Tibial nerve (tissue), 4 donors: ENCODE measurements at places on chromosomes 13 and 19.

- no peak for DNase-seq
These were observed 53.9 kb upstream of the CEACAM21 start for GRCh38 chr19:41521931-41522555.

GRCh38 chr19:46665072-46665471 lies 4.1 kb upstream of the DACT3 start:
- DNase-seq, result no peak

DNA sequence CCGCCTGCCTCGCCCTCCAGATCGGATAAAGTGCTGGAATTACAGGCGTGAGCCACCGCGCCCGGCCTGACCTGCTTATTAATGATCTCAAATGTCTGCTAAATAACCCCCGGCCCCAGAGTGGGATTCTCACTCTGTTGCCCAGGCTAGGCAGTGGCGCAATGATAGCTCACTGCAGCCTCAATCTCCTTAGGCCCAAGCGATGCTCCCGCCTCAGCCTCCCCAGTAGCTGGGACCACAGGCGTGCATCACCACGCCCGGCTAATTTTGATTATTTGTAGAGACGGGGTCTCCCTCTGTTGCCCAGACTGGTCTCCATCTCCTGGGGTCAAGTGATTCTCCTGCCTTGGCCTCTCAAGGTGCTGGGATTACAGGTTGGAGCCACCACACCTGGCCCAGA lies 626 bp upstream of the ATP5F1D start:
- DNase-seq, result no peak

DNA sequence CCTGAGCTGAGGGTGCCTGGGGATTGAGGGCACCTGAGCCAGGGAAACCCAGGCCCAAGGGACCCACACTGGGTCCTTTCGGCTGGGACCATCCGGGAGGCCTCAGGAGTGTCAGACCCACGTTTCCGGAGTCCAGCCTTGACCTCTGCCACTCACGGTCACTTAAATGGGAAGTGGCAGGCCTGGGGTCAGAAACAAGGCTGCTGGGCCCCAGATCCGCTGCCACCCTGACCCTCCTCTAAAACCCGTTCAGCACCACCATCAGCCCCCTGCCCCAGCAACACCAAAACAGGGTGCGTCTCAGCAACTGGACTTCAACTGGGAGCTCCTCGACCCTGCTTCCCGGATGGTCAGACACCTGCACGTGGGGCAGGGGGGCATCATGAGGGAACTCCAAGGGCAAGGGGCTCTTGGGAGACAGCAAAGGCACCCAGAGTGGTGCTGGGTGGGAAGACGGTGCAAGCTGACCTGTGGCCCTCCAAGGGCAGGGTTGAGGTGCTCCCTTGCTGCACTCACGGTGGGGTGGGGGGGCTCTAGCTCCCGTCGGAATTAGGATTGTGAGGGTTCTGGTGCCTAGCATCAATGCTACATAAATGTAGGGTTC lies 1.2 kb upstream of the PLPP2 start:
- no peak for DNase-seq

DNA sequence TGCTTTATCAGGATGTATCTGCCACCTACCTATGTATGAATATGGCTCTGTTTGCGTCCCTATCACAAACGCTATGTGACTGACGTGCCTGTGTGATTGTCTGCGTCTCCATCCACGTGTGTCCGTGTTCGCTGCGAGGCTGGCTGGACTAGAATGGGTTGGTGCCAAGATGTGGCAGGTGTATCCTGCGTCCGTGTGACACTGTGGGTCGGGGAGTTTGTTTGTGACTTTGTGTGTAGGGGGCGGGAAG lies 6.7 kb upstream of the HOOK2 start:
- DNase-seq, result no peak

DNA sequence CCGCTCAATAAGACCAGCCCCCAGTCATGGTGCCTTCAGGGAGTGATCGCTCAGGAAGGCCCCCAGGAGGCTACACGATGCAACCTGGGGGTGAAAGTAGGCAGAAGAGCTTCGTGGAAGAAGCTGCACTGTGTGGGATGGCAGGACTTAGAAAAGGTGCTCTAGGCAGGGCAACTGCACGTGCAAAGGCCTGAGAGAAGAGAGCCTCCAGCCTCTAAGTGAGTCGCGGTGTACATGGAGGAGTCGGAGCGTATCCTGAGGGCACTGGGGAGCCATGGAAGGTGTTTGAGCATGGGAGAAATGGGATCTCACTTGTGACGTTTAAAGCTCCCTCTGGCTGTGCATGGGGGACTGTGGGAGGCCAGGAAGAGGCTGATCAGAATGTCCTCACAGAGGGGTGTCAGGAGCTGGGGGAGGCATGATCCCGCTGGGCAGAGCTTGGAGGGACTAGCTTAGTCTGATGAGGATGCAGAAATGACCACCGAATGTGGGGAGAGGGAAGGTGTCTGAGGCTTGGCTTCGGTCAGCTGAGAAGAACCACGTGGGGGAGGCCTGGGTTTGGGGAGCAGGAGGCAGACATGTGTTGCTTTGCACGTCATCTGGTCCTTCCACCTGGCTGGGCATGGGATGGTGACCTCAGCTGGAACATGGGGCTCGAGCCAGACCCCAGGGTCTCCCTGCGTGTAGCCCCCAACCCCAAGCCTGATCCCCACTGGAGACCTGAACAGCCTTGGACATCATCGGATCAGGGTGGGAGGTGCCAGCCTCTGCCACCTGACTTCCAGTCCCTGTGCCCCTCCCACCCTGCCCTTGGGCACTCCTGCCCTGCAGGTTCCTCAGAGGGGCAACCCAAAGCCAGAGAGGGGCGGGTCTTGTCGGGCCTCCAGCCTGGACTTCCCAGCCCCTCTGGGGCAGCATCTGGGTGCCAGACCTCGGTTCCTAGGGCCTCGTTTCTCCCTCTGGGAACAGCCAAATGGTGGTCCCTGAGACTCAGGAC lies 1.1 kb downstream of the APC2 start:
- DNase-seq, result no peak

- no peak for DNase-seq
These were observed 5.1 kb downstream of the DNMT1 start for GRCh38 chr19:10189616-10190015.

GRCh38 chr13:24301434-24301833 lies 7.9 kb upstream of the C1QTNF9 start:
- DNase-seq, result no peak

DNA sequence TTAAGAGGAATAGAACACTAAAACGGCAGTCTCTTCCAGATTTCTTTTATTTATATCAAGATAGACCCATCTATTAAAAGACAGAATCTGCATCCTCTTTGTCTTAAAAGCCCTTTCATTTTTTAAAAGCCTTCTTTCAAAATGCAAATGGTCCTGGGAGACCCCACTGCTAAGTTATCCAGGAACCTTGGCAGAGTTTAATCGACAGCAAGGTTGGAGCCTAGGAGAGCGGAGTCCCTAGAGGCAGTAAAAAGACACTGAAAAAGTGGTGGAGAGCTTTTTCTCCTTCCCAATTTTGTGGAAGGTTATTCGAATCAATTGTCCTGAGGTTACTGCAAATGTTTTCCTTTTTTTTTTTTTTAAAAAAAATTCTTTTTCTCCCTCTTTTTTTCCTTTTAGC lies 294.7 kb downstream of the NALCN start:
- no peak for DNase-seq

GRCh38 chr19:10861103-10861651 lies 10.2 kb upstream of the CARM1 start:
- DNase-seq, result no peak

GRCh38 chr19:19618219-19619051 lies at the start of gene PBX4:
TSS of gene PBX4 (minus strand) at chr19:19618687. CDS start at chr19:19618629, 58 bp downstream.
- peak; percentile 89 for DNase-seq

DNA sequence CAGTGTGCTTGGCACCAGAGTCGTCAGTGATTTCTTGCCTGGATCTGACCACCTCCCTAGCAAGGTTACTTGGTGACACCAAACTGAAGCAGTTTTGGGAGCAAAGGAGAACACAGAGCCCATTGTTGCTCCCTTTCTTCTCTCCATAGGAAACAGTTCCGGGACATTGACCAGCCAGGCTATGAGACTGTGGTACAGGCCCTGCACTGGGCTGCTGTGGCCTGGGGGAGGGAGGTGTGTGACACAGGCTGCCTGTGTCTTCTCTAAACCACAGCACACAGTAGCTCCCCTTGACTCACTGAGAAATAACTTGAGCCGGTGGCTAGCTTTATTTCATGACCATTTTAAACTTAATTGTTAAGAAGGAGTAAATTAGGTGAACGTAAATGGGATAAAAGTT lies 214.8 kb upstream of the UBL3 start:
- no peak for DNase-seq

DNA sequence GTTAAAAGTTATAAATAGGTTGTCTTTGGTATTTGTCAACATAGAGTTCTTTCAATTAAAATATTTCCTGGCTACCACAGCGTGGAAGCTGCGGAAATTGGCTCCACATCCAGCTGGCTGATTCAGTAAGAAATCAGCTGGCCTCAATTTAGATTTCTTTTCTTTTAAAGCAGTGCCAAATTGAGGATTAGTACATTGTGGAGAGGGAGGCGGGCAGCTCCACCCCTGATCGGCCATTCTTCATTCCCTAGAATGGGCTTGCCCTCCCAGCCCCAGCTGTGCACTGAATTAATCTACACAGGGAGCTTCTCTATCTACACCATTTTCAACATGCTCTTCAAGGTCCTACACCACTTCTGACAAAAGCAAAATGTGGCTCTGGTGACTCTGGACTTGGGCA lies 624.8 kb downstream of the DACH1 start:
- DNase-seq, result no peak

GRCh38 chr13:113046128-113046882 lies 59.3 kb upstream of the F7 start:
- DNase-seq, result no peak

DNA sequence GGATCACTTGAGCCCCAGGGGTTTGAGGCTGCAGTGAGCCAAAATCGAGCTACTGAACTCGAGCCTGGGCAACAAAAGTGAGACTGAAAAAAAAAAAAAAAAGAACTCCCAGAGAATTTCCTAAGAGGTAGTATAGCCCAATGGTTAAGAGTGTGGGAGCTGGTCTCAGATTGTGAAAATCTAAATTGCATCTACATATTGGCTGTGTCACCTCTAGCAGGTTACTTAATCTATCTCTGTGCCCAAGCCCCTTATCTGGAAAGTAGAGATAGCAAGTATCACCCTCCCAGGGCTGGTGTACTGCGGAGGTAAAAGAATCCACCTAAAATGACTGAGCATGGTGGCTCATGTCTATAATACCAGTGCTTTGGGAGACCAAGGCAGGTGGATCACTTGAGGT lies 3.7 kb upstream of the PLAUR start:
- DNase-seq, result no peak

GRCh38 chr13:98507282-98507797 lies 69.6 kb downstream of the STK24 start:
- peak; percentile 60 for DNase-seq

- no peak for DNase-seq
These were observed 1289.2 kb upstream of the PCDH20 start for GRCh38 chr13:62704875-62705274.

DNA sequence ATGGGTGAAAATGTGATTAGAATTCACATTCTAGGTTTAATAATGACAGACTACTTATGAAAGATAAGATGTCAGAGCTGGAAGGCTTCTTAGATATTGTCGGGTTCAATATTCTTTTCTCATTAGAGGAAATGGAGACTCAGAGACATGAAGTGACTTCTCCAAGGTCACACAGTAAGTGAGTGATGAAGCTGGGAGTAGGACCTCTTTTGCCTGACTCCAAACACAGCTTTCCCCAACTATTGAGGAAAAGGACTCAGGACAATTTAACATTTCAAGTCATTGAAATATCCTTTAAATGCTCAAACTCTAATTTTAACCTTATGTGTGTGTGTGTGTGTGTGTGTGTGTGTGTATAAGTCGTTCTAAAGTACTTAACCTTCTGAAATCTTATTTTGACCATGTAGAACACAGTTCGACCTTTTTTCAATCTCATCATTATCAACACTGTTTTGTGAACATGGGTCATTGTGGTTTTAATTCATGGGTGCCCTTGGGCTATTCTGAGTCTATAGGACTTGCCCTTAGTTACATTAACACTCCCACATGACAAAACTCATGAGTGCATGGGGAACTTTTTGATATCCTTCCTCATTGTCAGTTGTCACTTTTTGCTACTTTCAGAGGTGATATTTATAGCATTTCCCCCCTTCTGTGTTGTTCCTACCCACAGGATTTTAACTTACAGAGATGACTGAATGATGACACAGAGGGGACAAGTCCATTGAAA lies 53.0 kb downstream of the LRCH1 start:
- no peak for DNase-seq

DNA sequence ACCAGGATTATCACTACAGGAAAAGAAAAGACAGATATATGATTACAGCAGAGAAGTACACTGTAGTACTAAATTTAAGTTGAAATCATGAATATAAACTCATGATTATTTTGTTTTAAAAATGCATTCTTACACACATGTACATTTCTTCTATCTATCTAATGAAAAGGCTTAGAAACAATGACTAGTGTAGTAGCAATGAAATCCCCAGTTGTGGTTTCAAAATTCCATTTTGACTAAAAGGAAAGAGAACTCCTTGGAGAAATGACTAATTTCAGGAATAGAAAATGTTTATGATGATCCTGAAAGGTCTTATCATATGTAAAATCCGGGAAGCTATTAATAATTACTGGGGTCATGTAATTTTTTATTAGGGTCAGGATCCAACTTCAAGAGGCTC lies 195.0 kb upstream of the STARD13 start:
- DNase-seq, result no peak

GRCh38 chr13:44818016-44818415 lies 171.3 kb downstream of the NUFIP1 start:
- DNase-seq, result no peak

DNA sequence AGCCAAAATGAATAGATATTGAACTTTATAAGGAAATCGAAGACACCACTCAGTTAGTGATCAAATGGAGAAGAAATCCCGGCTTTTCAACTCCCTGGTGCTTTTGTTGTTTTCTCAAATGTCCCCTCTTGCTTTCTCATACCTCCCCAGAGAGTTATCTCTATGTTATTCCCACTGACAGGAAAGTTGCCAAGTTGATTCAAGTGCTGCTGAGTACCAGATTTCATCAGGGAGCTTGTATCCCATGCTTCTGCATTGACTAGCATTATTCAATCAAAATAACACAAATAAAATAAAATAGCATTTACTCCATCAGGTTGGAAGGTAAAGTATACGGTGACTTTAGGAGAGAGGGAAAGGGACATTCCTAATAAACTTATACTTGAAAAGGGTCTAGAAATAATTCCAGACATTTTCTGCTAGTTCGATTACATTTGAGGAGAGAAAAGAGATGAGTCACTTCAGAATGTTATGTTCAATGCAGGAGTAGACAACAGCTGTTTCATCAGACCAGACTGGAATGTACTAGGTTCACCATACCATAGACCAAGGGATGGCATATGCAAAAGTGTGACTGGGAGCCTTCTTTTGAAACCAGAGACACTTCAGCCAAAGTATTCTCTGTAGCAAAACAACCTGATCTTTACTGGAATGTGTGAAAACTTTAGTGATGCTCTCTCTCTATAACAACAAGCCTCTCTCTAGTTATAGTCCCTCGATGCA lies 397.8 kb downstream of the FGF14 start:
- no peak for DNase-seq

GRCh38 chr19:3979289-3979673 lies 6.0 kb downstream of the EEF2 start:
- no peak for DNase-seq
